Uterus (tissue), 4 donors: ENCODE measurements at places on chromosomes 3 and 15. TPM values are rescaled to one million over a fixed set of nuclear protein-coding genes. Genes with fewer than 3 reads are reported as not detected.

POMGNT2 gene
- 103 TPM for total RNA-seq

LARP6 gene
- total RNA-seq = 33.7 TPM

GOLGA6D gene
- not detected for total RNA-seq

ANKRD34C gene
- not detected for total RNA-seq

CCR9 gene
- not detected for total RNA-seq

GP9 gene
- 0.35 TPM for total RNA-seq

CLSTN2 gene
- 24.1 TPM for total RNA-seq

ROPN1 gene
- not detected for total RNA-seq

BOC gene
- 169 TPM for total RNA-seq

DNA sequence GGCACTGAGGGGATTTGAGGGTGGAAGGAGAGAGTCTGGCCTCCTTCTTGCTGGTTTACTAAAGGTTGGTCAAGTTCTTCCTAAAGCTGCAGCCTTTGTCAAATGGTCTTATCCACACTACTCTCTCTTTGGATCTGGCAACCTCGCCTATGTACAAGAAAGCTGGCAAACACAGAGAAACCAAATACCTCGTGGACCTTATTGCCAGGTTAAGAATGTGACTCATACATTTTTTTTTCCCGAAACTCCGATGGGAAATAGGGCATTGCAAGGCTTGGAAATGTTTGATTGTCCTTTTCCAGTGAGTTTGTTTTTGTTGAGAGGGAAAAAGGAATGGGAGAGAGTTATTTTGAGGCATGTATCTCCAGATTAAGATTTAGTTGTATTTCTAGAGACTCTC, 13.9 kb downstream of the EOMES start:
- DNase-seq = no peak
- no peak overlapping the region for H3K4me3 ChIP-seq
- H3K27ac ChIP-seq = no peak overlapping the region
- H3K36me3 ChIP-seq = no peaks in the 10 kb centered on the region

- H3K4me1 ChIP-seq = no peaks in the 10 kb centered on the region
- H3K27ac ChIP-seq = no peak overlapping the region
These were observed 71.0 kb downstream of the ATP10A start for GRCh38 chr15:25792128-25792527.

GRCh38 chr3:72205297-72205826, 420.4 kb upstream of the PROK2 start:
- no peak for DNase-seq
- H3K4me1 ChIP-seq = no peaks in the 10 kb centered on the region
- no peak overlapping the region for H3K4me3 ChIP-seq
- no peaks in the 10 kb centered on the region for H3K36me3 ChIP-seq
- H3K27me3 ChIP-seq = no peaks in the 10 kb centered on the region
- H3K27ac ChIP-seq = no peak overlapping the region

GRCh38 chr3:42734263-42734860, 31.8 kb upstream of the HHATL start:
- no peaks in the 10 kb centered on the region for H3K36me3 ChIP-seq
- no peaks in the 10 kb centered on the region for H3K4me1 ChIP-seq
- H3K4me3 ChIP-seq = no peak overlapping the region
- H3K27me3 ChIP-seq = no peaks in the 10 kb centered on the region
- no peak overlapping the region for H3K27ac ChIP-seq

DNA sequence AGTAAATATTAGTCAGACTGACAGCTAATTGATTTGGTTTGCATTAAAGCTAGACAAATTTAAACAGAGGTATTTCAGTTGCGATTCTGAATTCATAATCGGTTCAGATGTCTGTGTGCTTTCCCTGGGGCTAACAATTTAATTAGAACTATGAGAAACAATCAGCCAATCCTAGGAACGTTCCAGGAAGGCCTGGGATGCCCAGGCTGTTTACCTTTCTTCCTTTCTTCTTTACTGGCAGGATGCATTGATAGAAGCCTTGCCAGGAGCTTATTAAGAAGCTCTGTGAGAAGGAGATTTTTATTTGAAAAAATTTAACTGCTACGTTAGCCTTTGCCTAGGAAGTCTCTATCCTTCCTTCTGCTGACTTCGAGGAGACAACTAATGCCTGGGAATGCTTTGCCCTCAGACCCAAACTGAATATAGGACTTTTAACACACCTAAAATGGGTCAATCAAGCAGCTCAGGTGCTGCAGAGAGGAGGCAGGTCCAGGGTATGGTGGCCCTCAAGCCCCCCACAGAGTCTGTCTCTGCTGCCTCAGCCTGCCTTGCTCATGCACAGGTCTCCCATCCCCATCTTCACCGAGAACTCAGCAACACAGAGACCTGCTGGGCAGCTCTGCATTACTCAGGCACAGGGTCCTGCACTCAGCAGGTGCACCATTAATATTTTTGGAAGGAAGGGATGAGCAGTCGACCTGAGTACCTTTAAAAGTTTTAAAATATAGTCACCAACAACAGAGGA, 48.5 kb downstream of the PCSK6 start:
- H3K36me3 ChIP-seq = no peaks in the 10 kb centered on the region
- H3K27me3 ChIP-seq = no peaks in the 10 kb centered on the region
- H3K4me3 ChIP-seq = no peak overlapping the region
- no peak overlapping the region for H3K27ac ChIP-seq
- H3K4me1 ChIP-seq = no peaks in the 10 kb centered on the region
- DNase-seq = no peak

DNA sequence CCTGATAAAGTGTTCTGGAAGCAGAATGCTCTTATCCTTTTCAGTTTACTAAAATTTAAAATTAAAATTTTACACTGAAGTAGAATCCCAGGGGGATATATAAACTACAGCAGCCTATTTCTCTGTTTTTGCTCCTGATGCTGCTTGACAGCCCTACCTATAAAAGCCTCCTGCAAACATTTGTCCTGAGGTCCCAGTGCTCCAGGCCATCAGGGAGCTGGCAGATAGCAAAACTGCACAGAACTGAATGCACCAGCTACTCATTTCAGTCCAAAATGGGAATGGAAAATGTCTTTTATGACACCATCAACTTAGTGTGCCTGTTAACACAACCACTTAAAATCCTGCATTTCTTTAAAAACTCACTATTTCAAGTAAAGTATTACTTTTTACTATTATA, 50.1 kb downstream of the FRMD5 start:
- no peak overlapping the region for H3K4me3 ChIP-seq
- no peak overlapping the region for H3K27ac ChIP-seq
- H3K36me3 ChIP-seq = no peaks in the 10 kb centered on the region
- H3K4me1 ChIP-seq = no peaks in the 10 kb centered on the region

DNA sequence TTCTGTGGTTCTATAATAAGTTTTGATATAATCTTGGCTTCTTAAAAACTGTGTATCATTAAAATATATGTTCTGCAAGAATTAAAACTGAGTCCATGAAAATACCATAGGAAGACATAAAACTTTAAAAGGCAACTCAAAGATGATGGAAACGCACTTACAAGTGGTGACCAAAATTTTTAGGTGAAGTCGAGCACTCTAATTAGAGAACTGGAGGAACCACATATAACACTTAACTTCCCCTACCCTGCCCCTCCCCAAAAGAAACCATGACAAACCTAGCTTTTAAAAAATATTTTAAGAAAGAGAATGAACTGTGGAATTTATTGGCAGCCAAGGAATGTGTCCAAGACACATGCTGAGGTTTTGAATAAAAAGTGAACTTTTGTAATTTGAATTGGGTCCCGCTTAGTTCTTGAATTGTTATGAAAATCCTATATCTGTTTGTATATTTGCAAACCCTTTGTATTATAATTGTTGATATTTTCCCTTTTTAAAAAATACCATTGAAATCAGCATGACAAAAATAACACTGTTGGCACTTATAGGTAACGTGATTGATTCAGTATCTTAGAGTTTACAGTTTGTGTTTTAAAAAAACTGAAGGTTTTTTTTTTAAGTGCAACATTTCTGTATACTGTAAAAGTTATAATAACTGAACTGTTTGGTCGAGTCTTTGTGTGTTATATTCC, 7.7 kb downstream of the NR2F2 start:
- no peaks in the 10 kb centered on the region for H3K4me1 ChIP-seq
- no peaks in the 10 kb centered on the region for H3K36me3 ChIP-seq
- peak overlapping the region; percentile 94 for H3K27ac ChIP-seq

DNA sequence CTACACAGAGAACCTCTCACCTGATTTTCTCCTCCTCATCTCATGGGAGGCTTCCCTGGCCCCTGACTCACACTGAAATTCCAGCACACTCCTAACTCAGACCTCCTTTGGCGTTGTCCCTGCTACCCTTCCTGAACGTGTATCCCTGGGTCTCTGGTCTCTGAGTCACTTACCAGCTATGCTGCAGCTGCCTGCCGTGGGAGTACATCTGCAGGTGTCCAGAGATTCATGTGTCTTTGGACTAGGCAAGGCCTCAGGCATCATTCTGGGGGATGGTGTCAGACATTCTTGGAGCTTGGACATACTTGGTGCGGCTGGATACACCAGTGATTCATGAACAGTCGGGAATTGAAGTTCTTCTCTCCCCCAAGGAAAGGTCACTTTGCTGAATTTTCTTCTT, 148.8 kb upstream of the TRIM42 start:
- H3K36me3 ChIP-seq = no peaks in the 10 kb centered on the region
- no peaks in the 10 kb centered on the region for H3K27me3 ChIP-seq
- H3K4me1 ChIP-seq = no peaks in the 10 kb centered on the region

DNA sequence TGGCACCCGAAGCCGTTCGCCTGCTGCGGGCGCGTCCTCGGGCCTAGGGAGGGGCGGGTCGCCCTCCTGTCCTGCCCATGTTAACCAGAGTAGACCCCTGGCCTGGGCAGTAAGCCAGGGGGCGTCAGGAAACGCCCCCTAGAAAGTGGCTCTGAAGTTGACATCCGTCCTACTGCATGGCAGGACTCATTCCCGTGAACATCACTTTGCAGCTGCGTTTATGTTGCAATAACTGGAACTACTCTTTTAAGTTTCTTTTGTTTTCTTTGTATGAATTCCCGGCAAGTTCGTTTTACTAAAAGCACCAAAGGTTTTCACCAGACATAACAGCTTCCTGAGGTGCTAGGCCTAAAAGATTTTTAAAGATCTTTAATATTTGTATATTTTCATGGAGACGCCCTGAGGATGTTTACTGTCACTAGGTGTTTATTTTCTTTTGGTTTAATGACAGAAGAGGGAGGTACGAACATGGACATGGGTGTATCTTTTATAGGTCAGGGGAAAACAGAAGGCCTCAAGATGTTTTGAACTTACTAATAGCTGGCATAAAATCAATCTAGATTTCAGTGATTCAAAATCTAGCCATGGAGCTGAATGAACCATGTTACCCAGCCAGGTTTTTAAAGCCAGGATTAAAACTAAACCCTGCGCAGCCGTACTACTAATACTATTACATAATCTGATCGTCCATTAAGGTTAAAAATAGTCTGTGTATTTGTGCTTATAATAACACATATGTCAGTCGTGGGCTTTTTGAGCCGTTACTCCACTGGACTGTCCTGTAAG, 1.0 kb downstream of the C15orf61 start:
- H3K4me3 ChIP-seq = peak overlapping the region; percentile 59
- H3K4me1 ChIP-seq = no peaks in the 10 kb centered on the region
- no peaks in the 10 kb centered on the region for H3K27me3 ChIP-seq
- H3K36me3 ChIP-seq = no peaks in the 10 kb centered on the region
- H3K27ac ChIP-seq = peak overlapping the region; percentile 97

- H3K4me1 ChIP-seq = no peaks in the 10 kb centered on the region
- H3K4me3 ChIP-seq = no peak overlapping the region
- no peak overlapping the region for H3K27ac ChIP-seq
- no peak for DNase-seq
- no peaks in the 10 kb centered on the region for H3K27me3 ChIP-seq
- H3K36me3 ChIP-seq = no peaks in the 10 kb centered on the region
These were observed 63.3 kb downstream of the LEO1 start for GRCh38 chr15:51908316-51908715.

DNA sequence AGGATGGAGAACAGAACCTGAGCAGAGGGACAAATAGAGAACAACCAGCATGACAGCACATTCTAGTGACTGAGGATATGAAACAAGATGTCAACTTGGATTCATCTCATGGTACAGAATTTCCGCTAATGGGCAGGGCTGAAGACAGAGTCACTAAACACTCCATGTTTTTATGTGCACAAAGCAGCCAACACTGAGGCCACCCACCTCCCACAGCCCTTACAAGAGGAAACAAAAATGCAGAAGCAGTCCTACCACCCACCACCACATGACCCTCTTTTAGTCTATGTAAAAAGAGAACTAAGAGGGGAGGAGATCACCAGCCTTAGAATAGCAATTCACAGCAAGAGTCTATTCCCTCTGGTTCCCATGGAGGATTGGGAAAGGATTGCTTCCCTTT, 131.4 kb upstream of the UBE2E2 start:
- no peaks in the 10 kb centered on the region for H3K27me3 ChIP-seq
- H3K27ac ChIP-seq = no peak overlapping the region
- no peaks in the 10 kb centered on the region for H3K36me3 ChIP-seq

GRCh38 chr3:159936541-159936940, 52.1 kb upstream of the IL12A start:
- DNase-seq = no peak
- no peaks in the 10 kb centered on the region for H3K36me3 ChIP-seq
- no peaks in the 10 kb centered on the region for H3K27me3 ChIP-seq
- no peak overlapping the region for H3K4me3 ChIP-seq

DNA sequence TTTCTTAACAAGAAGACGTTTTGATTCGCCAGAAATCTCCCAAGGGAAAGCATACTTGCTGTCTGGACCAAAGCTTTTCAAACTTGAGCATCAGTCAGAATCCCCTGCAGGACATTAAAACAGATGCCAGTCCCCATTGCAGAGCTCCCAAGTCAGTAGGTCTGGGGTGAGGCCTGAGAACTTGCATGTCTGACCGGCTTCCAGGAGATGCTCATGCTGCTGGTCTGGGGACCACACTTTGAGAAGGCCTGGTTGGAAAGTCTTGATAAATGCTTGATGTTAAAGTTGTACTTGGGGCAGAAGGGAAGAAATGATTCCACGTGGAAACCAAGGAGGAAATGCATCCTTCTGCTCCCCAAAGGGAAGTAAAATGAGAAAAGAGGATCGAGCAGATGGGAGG, 24.3 kb upstream of the CAV3 start:
- DNase-seq = no peak
- no peak overlapping the region for H3K27ac ChIP-seq
- no peaks in the 10 kb centered on the region for H3K4me1 ChIP-seq
- H3K4me3 ChIP-seq = no peak overlapping the region
- H3K36me3 ChIP-seq = no peaks in the 10 kb centered on the region

- no peaks in the 10 kb centered on the region for H3K4me1 ChIP-seq
- H3K4me3 ChIP-seq = no peak overlapping the region
- DNase-seq = no peak
- H3K27ac ChIP-seq = no peak overlapping the region
- H3K36me3 ChIP-seq = no peaks in the 10 kb centered on the region
- no peaks in the 10 kb centered on the region for H3K27me3 ChIP-seq
These were observed 303.1 kb downstream of the RPLP1 start for GRCh38 chr15:69755551-69756310.

GRCh38 chr3:47266709-47267489, 15.7 kb downstream of the KIF9 start:
- no peaks in the 10 kb centered on the region for H3K4me1 ChIP-seq
- H3K36me3 ChIP-seq = no peaks in the 10 kb centered on the region
- H3K27ac ChIP-seq = no peak overlapping the region
- no peaks in the 10 kb centered on the region for H3K27me3 ChIP-seq

- no peak overlapping the region for H3K4me3 ChIP-seq
- H3K4me1 ChIP-seq = no peaks in the 10 kb centered on the region
- no peak overlapping the region for H3K27ac ChIP-seq
- DNase-seq = no peak
- no peaks in the 10 kb centered on the region for H3K27me3 ChIP-seq
These were observed 37.0 kb downstream of the FMN1 start for GRCh38 chr15:33157371-33158037.

- no peak overlapping the region for H3K4me3 ChIP-seq
- peak; percentile 58 for DNase-seq
- no peaks in the 10 kb centered on the region for H3K27me3 ChIP-seq
- H3K36me3 ChIP-seq = no peaks in the 10 kb centered on the region
These were observed 203.4 kb downstream of the MEIS2 start for GRCh38 chr15:36896949-36897348.

GRCh38 chr3:125319765-125320164, 55.4 kb downstream of the ZNF148 start:
- H3K27ac ChIP-seq = no peak overlapping the region
- no peaks in the 10 kb centered on the region for H3K36me3 ChIP-seq
- no peak overlapping the region for H3K4me3 ChIP-seq
